ENCODE measurements at places on chromosomes 6 and 20.

DNA sequence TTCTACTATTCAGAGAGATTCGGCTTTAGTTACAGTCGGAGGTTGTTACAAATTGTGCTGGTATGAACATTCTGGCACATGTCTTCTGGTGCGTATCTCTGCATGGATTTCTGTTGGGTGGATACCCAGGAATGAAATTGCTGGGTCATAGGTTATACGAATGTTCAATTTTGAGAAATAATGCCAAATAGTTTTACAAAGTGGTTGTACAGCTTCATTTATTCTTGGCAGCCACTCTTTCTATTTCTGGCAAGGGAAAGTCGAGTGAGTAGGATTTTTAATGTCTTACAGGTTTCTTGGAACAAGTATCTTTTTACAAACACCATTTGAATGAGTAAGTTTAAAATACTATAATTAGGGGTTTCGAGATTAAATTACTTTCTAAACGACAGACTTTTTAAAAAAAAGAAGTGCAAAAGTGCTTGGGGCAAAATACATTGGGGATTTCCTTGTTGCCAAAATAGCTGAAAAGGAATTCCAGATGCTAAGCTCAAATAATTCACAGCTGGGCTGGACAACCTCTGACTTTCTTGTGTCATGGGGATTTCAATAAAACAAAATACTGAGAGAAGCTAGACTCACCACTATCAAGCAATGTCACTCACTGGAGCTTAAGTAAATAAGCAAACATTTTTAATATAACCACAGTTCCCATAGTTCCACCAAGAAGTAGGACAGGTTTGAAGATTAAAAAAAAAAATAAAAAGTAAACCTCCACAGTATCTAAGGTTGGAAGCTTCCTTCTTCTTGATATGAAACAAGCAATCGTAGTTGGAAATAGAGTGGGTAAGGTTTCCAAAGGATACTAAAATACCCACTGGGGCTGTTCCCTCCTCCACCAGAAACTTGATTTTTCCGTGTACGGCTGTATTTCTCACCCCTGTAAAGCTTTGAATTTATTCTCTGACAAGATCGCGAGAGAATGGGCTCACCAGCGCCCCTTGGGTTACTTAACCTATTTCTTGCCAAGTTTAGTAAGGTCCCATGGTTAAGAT is 21.6 kb upstream of the GFOD1 start:
- no peak for DNase-seq

DNA sequence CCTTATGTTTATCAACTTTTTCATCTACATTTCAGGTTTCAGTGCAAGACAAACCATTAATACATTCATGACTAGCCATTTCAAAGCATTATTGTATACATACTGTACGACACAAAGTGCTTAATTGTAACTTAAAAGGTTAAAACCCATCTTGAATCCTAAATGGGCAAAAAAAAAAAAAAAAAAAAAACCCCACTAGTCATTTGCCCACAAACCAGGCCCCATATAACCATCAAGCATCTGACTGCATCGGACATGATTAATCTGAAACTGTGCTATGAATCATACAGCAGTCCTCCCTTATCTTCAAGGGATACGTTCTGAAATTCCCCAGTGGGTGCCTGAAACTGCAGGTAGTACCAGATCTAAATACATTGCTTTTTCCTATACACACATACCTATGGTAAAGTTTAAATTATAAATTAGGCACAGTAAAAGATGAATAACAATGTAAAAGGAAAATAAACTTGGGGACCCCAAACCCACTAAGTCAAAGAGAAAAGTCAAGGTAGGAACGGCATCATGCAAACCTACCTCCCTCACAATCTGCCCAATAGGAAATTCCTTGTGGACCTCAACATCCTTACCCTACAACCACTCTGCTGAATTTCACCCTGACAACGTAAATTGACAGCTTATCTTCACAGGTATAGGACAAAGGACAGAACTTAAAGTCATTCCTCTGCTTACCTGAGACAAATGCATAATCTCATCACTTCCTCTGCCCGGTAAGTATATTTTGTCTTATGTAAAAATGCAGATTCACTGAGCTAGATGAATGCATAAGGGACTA is 14.3 kb downstream of the B4GALT5 start:
- no peak for DNase-seq

- no peak for DNase-seq
Observed at GRCh38 chr6:159119791-159120190, 49.4 kb upstream of the FNDC1 start.

GRCh38 chr20:35607003-35607735 is 8.5 kb upstream of the SPAG4 start:
- no peak for DNase-seq

DNA sequence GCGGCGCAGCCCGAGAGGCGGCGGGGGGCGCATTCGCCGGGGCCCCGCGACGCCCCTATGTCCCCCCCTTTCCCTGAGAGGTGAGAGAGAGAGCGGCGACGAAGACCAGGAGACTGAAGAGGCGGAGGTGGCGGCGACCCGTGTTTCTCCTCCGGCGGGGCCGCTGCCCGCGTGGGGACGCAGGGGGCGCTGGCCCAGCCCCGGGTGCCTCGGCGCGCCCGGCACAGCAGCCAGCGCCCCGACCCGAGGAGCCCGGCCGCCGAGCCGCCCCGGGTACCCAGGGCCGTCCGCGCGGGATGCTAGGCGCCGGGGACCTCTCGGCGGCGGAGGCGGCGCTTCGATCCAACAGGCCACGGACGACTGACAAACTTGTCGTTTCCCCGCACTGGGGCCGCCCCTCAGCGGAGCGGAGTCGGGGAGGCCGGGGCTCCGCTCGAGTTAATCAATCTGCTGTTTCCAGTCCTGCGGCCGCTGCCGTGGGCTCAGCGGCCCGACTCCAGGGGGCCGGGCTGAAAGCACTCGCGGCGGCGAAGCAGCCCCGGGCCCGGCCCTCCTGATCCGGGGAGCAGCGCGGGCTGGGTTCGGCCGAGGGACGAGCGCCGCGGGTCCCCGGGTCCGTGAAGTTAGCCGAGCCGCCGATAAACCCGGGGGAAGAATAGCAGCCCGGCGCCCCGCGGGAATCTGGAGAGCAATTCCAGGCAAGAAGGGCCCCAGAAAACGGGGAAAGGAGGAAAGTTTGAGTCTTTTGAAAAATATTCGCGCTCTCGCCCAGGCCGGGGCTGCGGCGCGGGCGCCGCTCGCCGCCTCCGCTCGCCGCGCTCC is 631 bp downstream of the MDGA1 start:
- DNase-seq: peak; percentile 35

- no peak for DNase-seq
Observed at GRCh38 chr6:193773-194310, 98.4 kb upstream of the DUSP22 start.

DNA sequence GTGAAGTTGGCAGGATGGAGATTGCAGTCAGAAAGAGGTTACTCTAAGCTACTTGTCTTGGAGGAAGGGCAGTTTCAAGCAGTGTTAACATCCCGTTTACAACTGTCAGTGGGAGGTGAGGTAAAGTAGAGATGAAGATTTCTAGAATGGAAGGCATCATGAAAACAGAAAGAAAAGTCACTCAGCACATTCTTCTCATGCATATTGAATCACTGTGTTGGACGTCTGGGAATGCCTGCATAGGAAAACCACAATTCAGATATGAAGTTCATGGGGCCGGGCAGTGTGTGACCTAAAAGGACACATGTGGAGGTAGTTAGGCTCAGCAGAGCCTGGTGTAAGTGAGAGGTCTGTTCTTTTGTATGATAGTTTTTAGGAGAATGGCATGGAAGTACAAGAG is 73.5 kb upstream of the LAMP5 start:
- DNase-seq: no peak

DNA sequence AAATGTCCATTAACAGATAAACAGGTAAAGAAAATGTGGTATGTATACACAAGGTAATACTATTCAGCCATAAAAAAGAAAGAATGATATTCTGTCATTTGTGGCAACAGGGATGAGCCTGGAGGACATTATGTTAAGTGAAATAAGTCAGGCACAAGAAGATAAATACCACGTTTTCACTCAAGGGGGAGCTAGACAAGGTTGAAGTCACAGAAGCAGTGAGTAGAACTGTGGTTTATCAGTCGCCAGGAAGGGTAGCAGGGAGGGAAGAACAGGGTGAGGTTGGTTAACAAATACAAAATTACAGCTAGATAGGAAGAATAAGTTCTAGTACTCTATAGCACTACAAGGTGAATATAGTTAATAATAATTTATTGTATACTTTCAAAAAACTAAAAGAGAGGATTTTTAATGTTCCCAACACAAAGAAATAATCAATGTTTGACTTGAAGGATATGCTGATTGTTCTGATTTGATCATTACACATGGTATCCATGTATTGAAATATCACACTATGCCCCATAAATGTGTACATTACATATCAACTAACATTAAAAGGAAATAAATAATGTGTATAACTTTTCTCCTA is 21.1 kb downstream of the RTN4IP1 start:
- DNase-seq: no peak

DNA sequence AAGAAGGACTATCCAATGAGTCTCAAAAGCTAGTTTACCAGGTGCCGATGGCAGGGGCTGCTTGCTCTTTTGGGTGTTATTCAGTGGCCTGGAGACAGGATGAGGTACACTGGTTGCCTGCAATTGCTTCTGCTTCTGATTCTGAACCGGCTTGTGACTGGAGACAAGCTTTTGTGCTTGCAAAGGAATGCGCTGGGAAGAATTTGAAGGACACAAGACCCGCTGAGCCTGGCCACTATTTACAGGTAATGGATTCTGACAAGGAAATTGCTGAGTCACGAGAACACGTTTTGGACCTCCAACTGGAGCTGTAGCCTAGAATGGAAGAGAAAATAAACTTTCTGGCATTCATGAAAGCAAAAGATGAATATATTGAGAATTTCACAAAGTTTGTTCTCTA is 5.8 kb downstream of the AURKA start:
- DNase-seq: no peak

GRCh38 chr6:90412538-90413369 is 116.1 kb upstream of the BACH2 start:
- DNase-seq: no peak

DNA sequence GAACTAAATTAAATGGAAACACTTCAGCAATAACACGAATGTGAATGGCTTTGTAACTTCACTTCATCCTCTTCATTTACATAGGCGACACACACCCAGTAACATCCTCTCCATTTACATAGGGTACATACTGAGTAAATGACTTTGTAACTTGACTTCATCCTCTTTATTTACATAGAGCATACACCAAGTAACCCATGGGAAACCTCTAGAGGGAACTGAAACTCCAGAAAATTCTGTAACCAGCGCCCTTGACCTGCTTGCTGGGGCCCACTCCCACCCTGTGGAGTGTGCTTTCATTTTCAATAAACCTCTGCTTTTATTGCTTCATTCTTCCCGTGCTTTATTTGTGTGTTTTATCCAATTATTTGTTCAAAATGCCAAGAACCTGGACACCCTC is 81.6 kb upstream of the OPRM1 start:
- no peak for DNase-seq

DNA sequence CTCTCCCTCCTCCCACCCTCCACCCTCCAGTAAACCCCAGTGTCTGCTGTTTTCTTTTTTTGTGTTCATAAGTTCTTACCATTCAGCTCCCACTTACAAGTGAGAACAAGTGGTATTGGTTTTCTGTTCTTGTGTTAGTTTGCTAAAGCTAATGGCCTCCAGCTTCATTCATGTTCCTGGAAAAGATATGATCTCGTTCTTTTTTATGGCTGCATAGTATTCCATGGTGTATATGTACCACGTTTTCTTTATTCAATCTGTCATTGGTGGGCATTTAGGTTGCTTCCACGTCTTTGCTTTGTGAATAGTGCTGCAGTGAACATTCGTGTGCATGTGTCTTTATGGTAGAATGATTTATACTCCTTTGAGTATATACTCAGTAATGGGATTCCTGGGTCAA is 42.7 kb upstream of the KCNG1 start:
- no peak for DNase-seq

DNA sequence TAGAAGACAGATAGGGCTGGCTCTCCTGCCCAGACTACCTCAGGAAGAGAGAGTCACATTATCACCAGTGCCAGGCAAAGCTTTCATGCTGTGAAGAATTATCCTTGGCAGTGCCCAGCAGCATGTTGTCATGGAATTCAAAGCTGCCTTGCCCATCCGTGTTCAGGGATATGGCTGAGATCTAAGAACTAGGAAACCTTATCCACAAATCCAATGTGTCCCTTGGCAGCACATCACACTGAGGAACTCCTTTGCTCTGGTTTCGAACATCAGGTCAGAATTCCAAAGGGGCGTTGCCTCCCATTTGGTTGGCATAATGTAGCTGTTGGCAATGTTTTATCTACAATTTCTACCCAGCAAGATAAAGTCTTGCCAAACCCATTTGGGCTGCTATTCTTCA is 52.7 kb downstream of the ADGRF1 start:
- no peak for DNase-seq

GRCh38 chr6:63348836-63349235 is 29.1 kb upstream of the LGSN start:
- no peak for DNase-seq

DNA sequence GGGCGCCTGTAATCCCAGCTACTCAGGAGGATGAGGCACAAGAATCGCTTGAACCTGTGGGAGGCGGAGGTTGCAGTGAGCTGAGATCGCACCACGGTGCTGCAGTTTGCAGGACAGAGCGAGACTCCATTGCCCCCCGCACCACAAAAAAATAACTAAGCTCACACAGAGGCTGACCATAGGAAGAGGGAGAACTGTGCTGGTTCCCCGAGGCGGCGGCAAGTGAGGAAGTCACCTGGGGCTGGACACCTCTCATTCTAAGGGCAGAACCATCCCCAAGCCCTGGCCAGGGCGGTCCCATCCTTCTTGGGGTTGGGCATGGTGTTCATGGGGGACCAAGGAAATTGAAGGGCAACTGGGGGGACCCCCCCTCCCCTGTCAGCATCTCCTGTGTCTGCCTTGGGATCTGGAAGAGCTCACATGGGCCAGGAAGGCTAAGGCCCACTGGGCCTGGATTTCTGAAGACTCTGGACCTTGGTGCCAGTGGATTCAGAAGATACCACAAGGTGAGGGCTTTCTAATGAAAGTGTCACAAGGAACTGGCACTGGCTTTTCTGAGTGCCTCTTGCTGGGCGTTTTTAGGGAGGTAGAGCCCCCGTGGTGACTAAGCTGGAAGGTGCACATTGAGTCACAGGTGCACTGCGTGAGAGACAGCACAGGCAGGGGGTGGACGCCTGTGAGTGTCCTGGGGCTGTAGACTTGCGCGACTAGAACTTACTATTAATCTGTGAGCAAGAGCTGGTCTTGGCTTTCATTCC is 11.5 kb downstream of the IRF4 start:
- DNase-seq: no peak

- DNase-seq: no peak
Observed at GRCh38 chr6:75126518-75126917, 79.3 kb downstream of the COL12A1 start.

- no peak for DNase-seq
Observed at GRCh38 chr6:125083684-125083990, 69.9 kb upstream of the TPD52L1 start.

- no peak for DNase-seq
Observed at GRCh38 chr6:148351309-148351708, 8.7 kb downstream of the SASH1 start.

DNA sequence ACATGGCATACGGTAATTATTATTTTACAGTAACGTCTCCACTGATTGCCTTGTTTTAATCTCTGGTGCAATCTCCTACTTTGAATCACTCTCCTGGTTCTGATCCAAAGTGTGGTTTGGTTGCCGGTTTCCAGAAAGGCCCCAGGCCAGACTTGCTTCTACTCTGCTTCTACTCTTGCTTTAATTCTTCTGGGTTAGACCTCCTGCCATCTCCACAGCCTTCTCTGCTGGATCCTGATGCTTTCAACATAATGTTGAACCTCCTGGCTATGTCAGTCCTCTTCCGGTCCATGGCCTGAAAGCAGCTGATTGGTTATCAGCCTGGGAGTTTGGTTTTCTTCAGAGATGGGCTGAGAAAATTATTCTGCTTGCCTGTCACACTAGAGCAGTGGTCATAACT is 266.5 kb upstream of the RIMS1 start:
- no peak for DNase-seq

All from heart left ventricle (tissue), 16 donors.